ELR (cell line): ENCODE measurements at places on chromosomes 12 and 14.

DNA sequence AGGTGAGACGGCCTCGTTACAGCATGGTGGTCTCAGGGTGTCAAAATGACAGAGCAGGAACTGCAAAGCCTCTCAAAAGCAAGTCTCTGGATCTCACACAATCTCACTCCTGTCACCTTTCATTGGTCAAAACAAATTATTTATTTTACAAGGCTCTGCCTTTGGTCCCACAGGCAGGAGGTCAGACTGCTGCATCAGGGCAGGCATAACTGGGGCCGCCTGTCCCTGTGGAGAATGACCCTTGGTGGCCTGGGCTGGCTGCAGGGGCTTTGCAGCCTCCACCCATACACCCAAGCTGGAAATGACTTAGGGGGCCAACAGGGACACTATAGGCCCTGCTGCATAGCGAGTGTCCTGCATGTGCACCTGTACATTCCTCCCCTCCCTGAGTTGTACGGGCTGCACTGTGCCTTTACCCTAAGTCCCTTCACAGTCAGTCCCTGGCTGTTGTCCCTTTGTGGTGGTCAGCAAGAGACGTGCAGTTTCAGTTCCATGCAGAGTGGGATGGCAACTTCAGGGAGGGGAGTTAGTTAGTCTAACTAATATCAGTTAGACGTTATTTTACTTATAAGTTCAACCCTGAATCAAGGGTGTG is 28.1 kb downstream of the PEX5 start:
- no peak for DNase-seq

GRCh38 chr12:122403831-122404230 is 18.6 kb downstream of the CLIP1 start:
- no peak for DNase-seq

- DNase-seq: no peak
Measured at GRCh38 chr12:50635364-50635763, 128.5 kb upstream of the ATF1 start.

GRCh38 chr12:69196302-69197288 is 42.8 kb upstream of the CPSF6 start:
- DNase-seq: peak; percentile 15

- no peak for DNase-seq
Measured at GRCh38 chr14:21019366-21019765, 5.5 kb downstream of the NDRG2 start.

DNA sequence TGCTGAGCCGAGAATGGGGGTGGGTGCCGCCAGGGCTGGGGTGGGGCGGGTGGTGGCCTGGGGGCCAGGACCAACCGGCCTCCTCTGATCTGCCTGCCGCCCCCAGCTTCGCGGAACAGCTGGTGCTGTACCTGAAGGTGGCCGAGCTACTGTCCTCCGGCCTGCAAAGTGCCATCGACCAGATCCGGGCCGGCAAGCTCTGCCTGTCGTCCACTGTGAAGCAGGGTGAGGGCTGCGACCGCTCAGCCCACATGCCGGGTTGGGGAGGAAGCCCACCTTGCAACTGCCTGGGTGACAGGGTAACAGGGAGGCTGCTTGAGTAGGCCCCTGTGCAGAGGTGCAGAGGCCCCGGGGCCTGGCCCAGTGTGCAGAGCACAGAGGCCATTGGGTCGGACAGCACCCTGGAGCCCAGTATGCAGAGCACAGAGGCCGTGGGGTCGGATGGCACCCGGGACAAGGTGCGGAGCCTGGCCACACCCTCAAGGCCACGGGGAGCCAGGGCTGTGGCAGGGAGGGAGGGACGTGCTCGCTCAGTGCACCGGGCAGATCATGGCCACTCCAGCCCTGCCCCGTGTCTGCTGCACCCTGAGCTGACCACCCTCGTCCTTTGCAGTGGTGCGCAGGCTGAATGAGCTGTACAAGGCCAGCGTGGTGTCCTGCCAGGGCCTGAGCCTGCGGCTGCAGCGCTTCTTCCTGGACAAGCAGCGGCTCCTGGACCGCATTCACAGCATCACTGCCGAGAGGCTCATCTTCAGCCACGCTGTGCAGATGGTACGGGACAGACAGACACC is 9.5 kb upstream of the PUS1 start:
- DNase-seq: no peak

- DNase-seq: peak; percentile 75
Measured at GRCh38 chr12:107287436-107288413, 194.4 kb upstream of the CRY1 start.

DNA sequence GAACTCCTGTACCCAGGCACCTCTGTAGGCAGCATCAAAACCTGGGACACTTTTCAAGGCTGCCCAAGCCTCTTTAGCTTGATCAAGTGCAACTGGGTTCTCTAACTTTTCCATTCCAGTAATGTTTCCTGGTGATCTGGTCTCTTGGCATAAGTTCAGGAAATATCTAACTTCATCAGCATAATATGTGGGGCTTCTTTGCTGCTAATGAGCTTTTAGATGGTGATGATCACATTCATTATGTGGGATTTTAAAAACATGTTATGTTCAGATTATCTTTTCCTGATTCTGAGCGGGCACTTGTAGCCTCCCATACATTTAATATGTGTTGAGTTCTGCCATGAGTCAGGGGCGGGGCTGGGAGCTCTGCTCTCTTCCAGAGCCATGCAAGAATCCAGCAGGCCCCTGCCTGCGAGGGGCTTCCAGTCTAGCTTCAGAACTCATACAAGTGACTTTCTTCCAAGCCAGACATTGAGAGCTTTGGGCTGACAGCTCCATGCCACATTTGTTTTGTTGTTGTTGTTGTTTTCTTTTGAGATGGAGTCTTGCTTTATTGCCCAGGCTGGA is 39.5 kb upstream of the RIN3 start:
- peak; percentile 38 for DNase-seq

DNA sequence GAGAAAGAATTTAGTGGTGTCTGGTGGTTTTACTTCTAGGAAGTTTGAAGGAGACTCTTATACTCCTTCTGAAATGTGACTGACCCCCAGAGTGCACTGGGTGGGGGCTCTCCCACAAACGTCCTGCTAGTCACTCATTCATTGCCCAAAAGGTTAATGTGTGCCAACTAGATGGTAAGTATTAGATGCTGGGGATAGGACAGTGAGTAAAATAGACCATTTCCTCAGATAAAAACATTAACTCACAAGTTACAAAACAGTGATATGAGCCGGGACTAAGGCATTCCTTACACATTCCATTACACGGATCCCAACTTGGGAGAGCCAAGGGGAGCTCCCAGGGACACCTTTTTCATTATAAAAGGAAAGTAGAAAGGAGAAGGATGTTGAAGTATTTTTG is 185.1 kb downstream of the ATXN7L3B start:
- no peak for DNase-seq

DNA sequence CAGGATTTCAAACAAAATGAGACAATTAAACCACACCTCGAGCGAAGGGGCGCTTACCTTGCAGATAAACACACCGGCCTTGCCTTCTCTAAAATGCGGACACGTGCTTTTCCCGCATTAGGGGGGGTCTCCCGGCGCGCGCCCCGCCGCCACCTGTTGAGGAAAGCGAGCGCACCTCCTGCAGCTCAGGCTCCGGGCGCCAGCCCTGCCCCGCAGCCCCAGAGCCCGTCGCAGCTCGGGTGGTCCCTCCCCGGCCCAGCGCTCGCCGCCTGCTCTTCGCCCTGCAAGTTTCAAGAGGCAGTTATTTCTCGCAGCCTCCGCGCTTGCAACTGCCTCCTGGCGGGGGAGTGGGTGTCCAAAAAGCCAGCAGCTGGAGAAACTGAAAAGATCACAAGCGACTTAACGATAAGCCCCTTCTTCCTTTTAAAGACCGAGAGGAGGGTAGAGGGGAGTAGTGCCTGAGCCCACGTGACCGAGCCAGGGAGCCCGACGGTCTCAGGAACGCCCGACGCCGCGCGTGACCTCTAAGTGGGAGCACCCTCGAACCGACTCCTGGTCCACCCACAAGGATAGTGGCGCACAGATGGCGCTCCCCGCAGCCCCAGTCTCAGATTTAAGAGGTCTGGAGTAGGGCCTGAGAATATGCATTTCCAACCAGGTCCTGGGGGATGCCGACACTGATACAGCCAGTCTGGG is at the start of gene ESR2:
TSS of gene ESR2 (minus strand) at position 396 of the 696 bp plus-strand sequence. CDS start 11,386 bp downstream, outside the sequence.
- peak; percentile 32 for DNase-seq

GRCh38 chr12:1533602-1534304 is 60.6 kb downstream of the FBXL14 start:
- DNase-seq: peak; percentile 89

DNA sequence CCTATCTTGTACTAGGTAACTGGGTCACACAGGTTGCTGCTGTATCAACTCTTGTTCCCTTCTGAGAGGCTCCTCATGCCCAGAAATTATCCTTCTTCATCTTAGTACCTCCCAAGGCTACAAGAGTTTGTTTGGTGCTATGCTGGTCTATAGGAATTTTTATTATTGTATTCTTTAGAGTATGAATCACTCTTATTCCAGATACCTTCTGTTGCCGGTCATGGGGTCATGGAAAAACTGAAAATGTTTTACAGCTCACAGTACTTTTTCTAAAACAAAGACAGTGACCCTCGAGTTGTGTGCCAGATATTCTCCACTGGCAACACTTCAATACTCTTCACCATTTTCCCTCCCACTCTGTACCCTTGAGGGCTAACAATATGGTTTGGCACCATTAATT is 1598.0 kb upstream of the TMEM132C start:
- no peak for DNase-seq

GRCh38 chr14:58027904-58028303 is 124.1 kb downstream of the ARMH4 start:
- no peak for DNase-seq

DNA sequence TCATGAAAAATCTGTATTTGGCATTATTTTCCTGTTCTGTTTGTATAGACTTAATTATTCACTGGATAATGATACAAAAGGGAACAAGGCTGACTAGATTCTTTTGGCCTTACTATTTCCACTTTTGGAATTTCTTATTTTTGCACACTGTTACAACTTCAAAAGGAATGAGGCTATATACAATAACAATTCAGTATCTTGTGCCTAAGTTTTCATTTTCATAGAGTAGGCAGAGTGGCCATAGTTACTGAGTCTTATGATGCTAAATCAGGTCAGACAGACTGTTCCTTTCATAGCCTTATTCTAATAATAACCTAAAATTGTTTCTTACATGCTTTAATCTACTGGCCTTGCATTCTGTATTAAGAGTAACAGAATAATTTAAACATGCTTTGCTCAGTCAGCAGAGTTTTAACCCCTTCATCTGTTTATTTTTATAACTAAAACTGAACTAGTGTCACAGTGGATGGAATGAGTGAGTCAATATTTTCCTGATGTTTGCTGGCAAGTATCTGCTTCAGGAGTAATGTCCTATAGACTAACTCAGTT is 10.5 kb downstream of the TTC8 start:
- DNase-seq: peak; percentile 69

DNA sequence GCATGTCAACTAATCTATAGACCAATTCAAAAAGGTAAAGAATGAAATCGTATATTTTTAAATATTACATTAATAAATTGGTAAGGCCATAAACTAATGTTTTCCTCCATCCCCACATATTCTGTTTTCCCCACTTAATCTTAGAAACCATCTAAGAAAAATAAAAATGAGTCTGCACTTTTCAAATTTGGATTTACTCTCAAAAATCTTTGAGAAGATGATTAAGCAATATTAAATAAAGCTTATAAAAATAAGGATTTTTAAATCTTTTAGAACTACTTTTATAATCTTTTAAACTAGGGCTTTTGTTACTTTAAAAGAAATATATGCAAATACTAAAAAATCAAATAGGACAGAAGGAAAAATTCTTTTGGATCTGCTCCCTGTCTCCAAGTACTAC is 10.6 kb upstream of the HAL start:
- DNase-seq: no peak

DNA sequence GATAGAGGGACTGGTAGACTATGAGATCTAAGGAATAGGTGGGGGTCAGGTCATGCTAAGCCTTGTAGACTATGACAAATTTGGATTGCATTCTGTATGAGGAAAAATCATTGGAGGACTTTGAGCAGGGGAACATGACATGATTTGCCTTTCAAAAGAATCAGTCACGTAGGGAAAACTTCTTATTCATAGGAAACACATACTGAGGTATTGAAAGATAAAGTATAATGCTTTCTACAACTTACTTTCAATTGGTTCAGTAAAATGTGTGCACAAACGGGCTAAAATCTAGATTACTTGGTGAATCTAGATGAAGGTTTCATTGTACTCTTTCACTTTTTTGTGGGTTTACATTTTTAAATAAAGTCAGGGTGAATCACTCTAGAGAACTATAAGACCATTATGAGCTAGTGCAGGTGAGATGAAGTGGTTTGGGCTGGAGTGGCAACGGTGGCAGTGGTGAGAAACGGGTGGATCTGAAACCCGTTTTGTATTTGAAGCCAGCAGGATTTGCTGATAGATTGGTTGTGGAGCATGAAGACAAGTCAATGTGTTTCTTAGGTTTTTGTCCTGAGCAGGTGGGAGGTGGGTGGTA is 6.7 kb downstream of the BBS10 start:
- no peak for DNase-seq

DNA sequence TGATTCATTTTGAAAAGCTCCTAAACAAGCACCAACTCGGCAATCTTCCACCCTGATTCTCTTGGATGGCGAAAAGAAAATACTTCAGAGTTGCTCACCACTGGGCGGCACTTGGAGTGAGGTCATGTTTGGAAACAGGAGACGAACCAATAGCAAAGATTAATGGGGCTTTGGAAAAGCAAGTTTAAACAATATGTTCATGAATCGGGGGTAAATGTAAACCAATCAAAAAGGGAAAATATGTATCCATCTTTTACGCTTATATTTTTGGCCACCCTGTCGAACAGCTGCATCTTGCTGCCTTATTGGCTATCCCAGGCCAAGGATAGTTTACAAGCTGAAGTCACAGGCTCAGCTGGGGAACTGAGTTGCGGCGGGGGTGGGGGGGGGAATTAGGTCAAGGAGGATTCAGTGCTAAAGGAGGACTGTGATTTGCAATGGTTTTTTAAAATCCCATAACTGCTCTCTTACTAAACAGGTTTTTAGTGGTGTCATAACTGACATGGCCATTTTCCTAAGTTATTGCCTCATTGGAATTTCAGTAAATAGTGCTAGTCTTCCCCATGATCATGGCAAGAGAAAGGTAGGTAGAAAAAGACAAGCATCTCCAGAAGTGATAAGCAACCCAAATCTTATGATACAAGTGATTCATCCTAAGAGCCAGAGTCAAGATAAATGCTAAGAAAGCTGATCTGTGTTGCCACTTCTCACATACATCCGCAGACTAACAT is 210.6 kb downstream of the PHLDA1 start:
- peak; percentile 35 for DNase-seq

GRCh38 chr12:124463341-124463921 is 104.0 kb downstream of the NCOR2 start:
- DNase-seq: no peak

DNA sequence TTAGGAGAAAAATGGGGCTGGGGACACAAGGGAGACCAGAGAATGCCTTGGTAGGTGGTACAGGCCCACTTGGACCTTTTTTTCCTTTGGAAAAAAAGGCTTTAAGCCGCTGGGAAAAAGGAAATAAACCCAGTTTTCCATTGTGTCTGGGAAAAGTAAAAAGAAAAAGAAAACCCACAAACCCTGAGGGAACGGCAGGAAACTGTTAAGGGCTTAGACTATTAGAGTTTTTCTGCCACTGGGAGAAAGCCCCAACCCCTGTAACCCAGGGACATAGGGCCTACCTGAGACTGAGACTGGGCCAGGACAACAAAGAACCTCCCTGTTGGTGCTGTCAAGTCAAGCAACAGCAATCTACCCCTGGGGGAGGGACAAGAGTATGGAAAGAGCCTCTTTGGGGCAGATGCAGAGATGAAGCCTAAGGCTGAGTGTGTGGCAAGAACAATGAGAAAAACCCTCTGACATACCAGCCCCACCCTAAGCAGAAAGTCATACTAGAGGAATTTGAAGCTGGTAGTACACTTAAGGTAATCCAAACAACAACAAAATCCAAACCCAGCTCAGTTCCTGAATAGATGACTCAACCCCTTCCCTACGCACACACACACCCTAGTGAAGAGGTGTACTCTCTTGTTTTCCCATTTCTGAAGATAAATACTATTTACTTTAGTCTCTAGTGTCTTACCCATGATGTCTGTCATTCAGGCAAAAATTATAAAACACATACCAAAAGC is 22.8 kb downstream of the ATF1 start:
- peak; percentile 98 for DNase-seq
